NCI-H1092 treated with DMSO at 0.1 percent for 48 hours (cell line): ENCODE measurements at places on chromosomes 5 and 9.

DNA sequence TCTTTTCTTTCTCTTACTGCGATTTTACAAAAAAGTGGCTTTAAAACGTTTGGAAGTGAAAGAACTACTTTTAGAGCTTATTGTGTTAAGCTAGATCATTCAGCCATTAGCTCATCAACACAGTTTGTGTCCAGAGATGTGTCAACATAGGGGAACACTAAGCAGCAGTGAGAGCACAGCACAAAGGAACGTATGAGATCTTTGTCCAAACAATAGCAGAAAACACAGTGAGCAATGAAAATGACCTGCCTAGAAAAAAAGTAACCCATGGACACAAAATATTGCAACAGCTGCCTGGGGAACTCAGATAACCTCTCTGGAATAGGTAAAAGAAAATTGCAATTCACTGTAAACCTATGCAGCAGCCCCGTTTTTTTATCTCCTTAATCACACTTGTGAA, 372.5 kb downstream of the ARHGEF28 start:
- peak; percentile 5 for DNase-seq

- peak; percentile 56 for DNase-seq
Measured at GRCh38 chr9:34375901-34376595, 650 bp downstream of the MYORG start.

DNA sequence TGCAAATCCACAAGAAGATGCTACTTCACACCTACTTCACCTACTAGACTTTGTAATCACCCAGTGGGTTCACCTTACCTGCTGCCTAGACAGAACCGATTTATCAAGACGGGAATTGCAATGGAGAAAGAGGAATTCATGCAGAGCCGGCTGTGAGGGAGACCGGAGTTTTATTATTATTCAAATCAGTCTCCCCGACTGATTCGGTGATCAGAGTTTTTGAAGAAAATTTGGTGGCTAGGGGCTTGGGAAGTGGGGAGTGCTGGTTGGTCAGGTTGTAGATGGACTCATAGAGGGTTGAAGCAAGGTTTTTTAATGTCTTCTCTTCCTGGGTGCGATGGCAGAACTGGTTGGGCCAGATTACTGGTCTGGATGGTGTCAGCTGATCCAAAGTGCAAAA, 23.4 kb downstream of the SFXN1 start:
- no peak for DNase-seq

GRCh38 chr5:124403281-124403680, 343.2 kb downstream of the ZNF608 start:
- DNase-seq: no peak
